Endothelial cell of umbilical vein (primary cell): ENCODE measurements at places on chromosomes 13 and 19. TPM values are rescaled to one million over a fixed set of nuclear protein-coding genes. Genes with fewer than 3 reads are reported as not detected.

DNA sequence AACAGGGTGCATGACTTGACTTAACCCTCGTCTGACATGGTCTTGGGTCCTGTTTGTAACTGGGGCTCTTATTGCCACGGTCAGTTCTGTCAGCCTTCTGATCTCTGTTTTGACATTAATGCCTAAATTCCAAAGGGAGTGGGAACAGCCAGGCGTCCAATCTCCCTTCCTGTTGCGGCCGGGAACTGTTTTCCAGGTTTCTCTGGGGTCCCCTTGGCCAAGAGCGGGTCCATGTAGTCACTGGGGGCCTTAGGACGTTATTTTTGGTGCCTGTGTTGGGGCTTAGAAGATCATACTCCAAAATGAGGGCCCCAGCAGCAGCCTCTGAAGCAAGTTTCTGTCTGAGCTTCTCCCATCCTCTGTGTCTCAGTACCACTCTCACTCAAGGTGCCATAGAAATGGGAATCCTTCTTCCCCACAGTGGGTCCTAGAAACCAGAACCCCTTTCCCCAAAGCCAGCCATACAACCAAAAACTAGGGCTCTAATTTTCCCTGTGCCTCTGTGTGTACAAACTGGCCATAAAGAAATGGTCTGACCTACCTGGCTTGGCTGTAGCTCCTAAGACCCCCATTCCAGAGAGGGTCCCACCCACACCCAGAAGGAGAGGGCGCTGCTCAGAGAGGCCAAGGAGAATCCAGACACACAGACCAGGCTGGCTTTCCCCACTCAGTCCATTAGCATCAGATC lies 50.4 kb downstream of the C13orf46 start:
- DNase-seq: no peak

The PTH2 gene
- total RNA-seq: not detected in 2 replicates

The ZNF730 gene
- total RNA-seq: 3.0 and 4.2 TPM in 2 replicates

DNA sequence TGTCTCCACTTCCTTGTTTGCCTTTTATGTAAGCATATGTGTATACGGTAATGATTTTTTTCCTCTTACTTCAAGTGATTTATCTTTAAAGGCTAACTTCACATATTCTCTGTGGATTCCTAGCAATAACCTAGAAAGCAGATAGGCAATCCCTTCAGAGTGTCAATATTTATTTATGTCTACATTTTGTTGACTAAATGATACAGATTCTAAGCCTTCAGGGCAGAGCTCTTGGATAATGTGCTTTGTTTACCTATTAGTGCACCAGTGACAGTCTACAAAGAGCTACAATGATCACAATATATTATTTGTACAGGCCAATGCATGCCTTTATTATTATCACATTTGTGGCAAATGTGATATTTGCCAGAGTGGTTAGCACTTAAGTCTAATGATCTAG lies 406.2 kb downstream of the EFNB2 start:
- no peak for DNase-seq

DNA sequence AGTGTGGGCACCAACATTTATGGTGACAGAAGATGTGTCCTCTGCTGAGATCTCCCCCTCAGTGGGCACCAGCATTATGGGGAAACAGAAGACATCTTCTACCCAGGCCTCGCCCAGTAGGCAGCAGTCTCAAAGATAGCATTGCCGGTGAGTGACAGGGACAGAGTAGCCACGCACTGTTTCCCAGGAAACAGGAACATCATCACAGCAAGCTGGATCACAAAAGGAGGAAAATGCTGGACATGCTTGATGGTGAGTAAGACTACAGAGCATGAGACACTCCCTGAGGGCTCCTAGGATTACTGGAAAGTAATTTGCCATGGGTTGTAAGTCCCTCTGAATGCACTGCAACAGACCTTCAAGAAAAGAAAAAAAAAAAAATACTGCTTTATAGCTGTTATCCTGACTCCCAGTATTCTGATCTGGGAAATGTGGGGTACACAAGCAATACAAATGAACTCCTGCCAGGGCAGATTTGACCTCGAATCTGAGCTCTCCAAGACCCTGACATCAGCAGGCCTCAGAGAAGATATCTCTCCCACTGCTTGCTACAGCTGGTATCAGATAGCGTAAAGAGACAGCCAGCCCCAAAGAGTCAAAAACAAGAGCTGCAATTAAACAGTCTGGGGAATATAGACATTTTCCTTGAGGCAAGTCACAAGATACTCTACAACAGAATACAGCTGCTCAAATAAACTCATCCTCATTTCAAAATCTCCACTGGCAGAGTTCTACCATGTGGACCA lies 180.4 kb downstream of the RBM26 start:
- no peak for DNase-seq

DNA sequence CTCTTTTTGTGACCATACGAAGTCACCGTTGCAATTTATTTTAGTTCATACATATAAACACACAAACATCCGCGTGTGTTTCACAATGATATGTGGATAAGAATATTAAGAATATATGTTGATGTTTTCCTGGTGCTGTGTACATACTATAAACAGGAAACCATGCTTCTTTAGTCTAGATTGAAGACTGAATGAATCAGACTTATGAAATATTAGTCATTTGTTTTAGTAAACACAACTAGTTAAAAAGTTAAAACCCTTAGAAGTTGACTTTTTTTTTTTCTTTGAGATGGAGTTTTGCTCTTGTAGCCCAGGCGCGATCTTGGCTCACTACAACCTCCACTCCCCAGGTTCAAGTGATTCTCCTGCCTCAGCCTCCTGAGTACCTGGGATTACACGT lies 257.7 kb downstream of the DACH1 start:
- DNase-seq: no peak
